Activated T-helper 9 cell treated with anti-CD3 and anti-CD28 coated beads, Interleukin-2, amount 50 U/mL, for 16 hours (primary cell): ENCODE measurements at places on chromosomes 16 and 17.

GRCh38 chr17:81428516-81428915 is 33.3 kb downstream of the BAHCC1 start:
- DNase-seq, result no peak

- DNase-seq, result no peak
Observed at GRCh38 chr17:81035521-81036196, 708 bp downstream of the BAIAP2 start.

- no peak for DNase-seq
Observed at GRCh38 chr16:51072591-51072990, 78.5 kb downstream of the SALL1 start.

GRCh38 chr16:2710711-2711231 is 9.3 kb downstream of the PRSS27 start:
- no peak for DNase-seq

DNA sequence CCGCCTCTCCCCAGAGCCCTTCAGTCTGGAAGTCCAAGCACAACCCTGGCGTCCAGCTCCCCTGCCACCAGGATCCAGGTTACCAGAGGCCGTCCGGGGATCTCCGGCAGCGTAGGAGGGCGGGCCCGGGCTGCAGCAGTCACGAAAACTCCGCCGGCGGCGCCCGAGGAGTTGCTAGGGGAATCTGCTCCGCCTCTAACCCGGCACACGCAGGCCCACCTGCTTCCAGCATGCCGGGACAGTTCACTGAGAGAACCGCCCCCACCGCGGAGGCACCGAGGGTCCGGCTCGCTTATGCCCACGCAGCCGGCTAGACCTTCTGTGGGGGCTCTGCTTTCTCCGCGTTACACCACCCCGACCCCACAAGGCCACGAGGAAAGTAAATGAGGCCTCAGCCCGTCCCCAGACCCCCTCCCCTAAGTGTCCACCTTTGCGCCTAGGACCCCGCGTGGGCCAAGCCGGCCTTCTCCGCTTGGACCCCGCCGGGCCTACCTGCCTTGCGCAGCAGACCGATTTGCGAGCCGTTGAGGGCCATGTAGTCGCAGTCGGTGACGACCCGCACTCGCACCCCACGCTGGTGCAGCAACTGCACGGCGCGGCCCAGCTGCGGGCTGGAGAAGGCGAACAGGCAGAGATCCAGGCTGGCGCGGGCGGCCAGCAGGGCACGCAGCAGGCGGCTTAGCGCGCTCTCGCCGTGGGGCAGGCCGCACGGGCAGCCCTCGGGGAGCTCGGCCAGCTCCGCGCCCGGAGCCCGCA is 587 bp downstream of the PLD6 start:
- DNase-seq, result peak; percentile 61

- no peak for DNase-seq
Observed at GRCh38 chr17:17943281-17943984, 28.8 kb downstream of the TOM1L2 start.

GRCh38 chr16:1533443-1533951 is at the start of gene TMEM204:
Gene TMEM204, plus strand, starts transcription at chr16:1533666. Its CDS starts 610 bp downstream, at chr16:1534276.
- no peak for DNase-seq

- no peak for DNase-seq
Observed at GRCh38 chr17:79789943-79790804, 6.7 kb downstream of the CBX8 start.

- DNase-seq, result no peak
Observed at GRCh38 chr16:86112178-86112577, 213.2 kb downstream of the IRF8 start.

GRCh38 chr16:83307594-83307992 is 500.2 kb upstream of the HSBP1 start:
- no peak for DNase-seq

DNA sequence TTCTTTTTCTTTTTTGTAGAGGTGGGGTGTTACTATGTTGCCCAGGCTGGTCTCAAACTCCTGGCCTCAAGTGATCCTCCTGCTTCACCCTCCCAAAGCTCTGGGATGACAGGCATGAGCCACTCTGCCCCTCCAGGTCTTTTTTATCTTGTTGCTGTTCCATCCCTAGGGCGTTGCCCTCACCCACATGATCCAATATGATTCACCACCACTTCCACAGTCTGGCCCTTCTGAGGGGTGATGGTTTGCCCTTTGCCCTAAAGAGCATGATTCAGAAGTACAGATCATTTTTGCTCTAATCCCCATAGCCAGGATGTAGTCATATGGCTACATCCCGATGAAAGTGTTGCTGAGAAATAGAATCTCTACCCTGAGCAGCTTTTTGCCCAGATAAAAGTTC is 18.8 kb downstream of the STX4 start:
- no peak for DNase-seq
